ENCODE measurements at places on chromosomes 3 and 15.
A peak's percentile ranks its signal among the peaks of the same experiment; 100 is the strongest.

GRCh38 chr3:153573481-153573880 lies 411.5 kb downstream of the RAP2B start:
- no peak for DNase-seq

GRCh38 chr15:91867581-91868026 lies 14.1 kb downstream of the SLCO3A1 start:
- DNase-seq: no peak

DNA sequence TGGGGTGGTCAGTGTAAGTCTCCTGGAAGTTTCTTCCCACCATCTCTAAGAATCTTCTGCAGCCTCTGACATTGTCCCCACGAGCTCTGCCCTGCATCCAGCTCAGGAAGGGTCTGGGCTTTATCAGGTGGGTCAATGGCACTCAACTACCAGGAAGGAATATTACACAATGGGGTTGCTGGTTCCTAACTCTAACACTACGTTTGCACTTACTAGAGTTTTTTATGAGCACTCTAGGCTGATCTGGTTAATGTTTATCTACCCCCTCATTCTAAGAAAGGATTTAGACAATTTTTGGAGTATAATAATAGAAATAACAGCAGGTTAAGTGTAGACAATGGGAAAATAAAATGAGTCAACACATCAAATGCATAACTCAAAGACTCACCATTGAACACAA lies 411.1 kb upstream of the RGMA start:
- no peak for DNase-seq

GRCh38 chr3:15269091-15269989 lies 63.0 kb downstream of the SH3BP5 start:
- DNase-seq: peak; percentile 94

GRCh38 chr3:125165189-125165947 lies 47.2 kb downstream of the SLC12A8 start:
- peak; percentile 54 for DNase-seq

GRCh38 chr15:72724028-72724427 lies 38.0 kb downstream of the BBS4 start:
- DNase-seq: no peak

- DNase-seq: no peak
Observed at GRCh38 chr3:167507954-167508353, 34.1 kb upstream of the SERPINI2 start.

GRCh38 chr15:75759416-75760130 lies 46.9 kb upstream of the CSPG4 start:
- DNase-seq: no peak

- no peak for DNase-seq
Observed at GRCh38 chr3:127775398-127776109, 46.8 kb downstream of the MGLL start.

Data from Ammon's horn (tissue), 1 donor.